ENCODE measurements at places on chromosomes 6 and 20. TPM values are rescaled to one million over a fixed set of nuclear protein-coding genes. Genes with fewer than 3 reads are reported as not detected.

GRCh38 chr6:80133020-80133419 lies 26.5 kb downstream of the BCKDHB start:
- peak; percentile 36 for DNase-seq

GRCh38 chr6:69894578-69895347 lies 28.4 kb downstream of the COL19A1 start:
- no peak for DNase-seq

- no peak for DNase-seq
Measured at GRCh38 chr6:95581073-95581472, 3.7 kb downstream of the MANEA start.

- DNase-seq = no peak
Measured at GRCh38 chr6:18118330-18118729, 4.1 kb downstream of the NHLRC1 start.

DNA sequence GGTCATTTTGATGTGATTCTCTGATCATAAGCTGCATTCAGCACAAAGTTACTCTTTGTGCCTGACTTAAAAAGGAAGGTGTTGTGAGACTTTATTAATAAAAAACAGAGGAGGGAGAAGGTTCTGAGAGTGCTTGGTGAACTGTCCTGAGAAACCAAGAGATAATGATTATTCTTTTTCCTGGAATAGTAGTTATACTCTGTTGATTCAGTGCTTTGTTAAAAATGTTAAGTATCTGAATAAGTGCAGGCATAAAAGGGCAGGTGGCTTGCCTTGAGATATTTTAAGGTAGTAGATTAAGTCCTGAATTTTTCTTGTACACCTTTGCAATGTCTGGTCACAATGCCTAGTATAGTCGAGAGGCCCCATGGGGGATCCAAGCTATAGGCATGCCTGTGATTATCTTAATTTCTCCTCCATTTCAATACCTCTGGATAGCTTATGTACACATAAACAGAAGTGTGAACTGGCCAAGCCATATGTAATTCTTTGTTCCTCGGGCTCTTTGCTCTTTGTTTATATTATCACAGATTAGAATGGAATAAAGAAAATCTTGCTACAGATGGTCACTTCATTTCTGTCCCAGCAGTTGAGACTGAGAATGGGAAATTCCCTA lies 50.0 kb downstream of the SOBP start:
- no peak for DNase-seq

DNA sequence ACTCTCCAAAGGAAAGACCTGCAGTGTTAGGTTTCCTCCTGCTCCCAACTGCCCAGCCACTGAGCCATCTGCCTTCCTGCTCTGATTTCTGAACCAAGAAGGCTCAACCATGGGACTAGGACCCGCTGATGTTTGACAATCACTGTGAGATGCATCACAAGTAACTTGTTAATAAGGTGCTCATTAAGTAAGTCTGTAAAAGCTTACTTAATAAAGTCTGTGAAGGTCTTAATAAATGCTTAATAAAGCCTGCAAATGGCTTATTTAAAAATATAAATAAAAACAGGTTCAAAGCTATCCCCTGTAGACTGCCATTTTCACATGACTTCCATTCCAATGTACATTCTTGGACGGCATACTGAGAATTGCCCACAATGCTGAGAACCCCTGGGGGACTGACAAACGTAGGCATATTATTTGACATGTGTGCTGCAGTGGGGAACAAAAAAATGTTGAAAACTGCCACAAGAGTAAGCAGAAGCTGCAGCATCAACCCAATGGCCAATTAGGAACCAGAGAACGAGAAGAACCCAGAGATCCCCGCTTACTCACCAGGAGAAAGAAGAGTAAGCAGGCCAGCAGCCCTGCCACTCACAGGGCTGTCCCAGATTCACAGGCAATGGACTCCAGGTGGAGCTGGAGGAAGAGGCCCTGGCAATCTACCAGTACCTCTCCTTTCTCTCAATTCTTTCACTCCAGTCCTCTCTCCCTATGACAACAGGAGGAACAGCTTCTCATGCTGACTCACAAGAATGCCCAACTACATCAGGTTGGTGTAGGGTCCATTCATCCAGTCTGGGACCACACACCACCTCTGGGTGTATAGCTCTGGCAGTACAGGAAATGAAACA lies 19.5 kb downstream of the KIF13A start:
- DNase-seq = no peak

- no peak for DNase-seq
Measured at GRCh38 chr6:115067690-115068447, 725.0 kb upstream of the HS3ST5 start.

Gene IP6K3
- 0.89 TPM for total RNA-seq

Gene MTFR2
- 8.5 TPM for total RNA-seq

Gene CCN6
- not detected for total RNA-seq

Gene GJA1
- total RNA-seq = 682 TPM
